ENCODE measurements at places on chromosomes 1 and 21.

DNA sequence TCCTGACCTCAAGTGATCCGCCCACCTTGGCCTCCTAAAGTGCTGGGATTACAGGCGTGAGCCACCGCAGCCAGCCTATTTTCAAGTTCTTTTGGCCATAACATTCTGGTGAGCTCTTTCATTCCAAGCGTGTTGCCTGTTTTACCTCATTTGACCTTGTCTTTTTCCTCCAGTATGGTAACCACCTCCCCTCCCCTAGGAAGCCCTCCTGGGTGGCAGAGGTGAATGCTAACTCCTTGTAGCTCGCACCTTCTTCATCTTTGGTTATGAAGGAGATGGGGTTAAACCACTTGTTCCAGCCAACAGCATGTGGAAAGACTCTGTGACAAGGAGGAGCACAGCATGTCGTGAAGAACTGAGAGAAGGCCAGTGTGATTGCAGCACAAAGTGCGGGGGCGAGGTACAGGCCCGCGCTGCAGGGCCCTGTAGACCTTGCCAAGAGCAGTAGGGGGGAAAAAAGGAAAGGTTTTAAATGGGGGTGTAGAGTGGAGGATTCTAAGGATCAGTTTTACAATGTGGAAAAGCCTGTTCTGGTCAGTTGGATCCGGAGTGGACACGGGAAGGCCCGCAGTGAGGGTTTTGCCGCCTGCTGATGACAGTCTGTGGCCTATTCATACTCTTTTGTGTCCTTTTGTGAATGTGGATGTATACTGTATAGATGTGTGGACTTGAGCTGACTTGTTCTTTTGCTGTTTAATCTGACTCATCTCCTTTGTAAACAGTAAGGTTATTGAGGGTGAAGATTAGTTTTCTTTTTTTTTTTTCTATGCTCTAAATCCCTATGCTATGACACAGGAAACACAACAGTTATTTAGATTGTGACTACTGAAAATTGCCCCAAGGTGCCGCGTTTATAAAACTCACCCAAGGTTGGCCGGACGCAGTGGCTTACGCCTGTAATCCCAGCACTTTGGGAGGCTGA, 7.5 kb upstream of the ZNF436 start:
- DNase-seq = no peak

GRCh38 chr1:30764396-30764795, 6.8 kb upstream of the LAPTM5 start:
- no peak for DNase-seq

GRCh38 chr1:62428351-62428750, 8.5 kb upstream of the USP1 start:
- DNase-seq = no peak

DNA sequence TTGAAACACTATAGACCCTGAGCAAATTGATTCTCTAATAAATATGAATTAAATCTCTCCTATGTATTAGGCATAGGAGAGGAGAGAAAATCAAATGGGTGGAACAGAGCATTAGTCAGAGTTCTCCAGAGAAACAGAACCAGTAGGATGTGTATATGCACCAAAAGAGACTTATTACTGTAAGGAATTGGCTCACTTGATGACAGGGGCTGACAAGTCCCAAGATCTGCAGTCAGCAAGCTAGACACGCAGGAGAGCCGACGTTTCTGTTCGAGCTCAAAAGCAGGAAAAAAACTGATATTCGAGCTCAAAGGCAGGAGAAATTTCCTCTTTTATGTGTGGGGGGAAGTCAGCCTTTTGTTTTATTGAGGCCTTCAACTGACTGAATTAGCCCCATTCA, 259.2 kb upstream of the KAZN start:
- DNase-seq = no peak

GRCh38 chr1:152806576-152806975, at the start of gene LCE1C:
TSS of gene LCE1C (minus strand) at chr1:152806651. CDS start at chr1:152805478, 1,173 bp downstream.
- no peak for DNase-seq

DNA sequence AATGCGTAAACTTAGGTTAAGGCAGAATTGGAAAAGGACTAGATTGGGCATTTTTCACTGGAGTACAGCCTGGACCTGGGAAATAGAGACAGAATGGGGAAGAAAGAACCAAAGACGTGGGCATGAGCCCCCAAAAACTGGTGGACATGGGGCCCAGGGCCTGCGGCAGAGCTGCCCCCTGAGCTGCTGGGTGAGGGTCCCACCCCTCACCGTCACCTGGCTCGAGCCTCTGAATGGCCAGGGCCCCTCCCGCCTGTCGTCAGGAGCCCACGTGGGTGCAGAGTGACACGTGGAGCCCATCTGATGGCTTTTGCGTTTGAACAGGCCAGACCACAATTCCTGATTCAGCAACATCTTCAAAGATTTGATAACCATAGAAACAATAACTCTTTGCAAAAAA, 360.9 kb upstream of the VAMP3 start:
- no peak for DNase-seq

DNA sequence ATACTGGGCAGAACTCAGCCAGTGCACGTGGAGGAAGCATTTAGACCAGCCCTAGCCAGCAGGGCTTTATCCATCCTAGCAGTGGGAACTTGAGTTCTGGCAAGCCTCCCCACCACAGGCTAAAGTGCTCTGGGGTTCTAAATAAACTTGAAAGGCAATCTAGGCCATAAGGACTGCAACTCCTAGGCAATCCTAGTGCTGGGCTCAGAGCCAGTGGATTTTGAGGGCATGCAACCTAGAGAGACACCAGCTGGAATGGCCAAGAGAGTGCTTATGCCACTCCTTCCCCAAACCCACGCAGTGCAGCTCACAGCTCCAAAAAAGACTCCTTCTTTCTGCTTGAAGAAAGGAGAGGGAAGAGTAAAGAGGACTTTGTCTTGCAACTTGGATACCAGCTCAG, 70.5 kb upstream of the APOBEC4 start:
- no peak for DNase-seq

- no peak for DNase-seq
Measured at GRCh38 chr1:55682198-55682597, 467.0 kb upstream of the USP24 start.

DNA sequence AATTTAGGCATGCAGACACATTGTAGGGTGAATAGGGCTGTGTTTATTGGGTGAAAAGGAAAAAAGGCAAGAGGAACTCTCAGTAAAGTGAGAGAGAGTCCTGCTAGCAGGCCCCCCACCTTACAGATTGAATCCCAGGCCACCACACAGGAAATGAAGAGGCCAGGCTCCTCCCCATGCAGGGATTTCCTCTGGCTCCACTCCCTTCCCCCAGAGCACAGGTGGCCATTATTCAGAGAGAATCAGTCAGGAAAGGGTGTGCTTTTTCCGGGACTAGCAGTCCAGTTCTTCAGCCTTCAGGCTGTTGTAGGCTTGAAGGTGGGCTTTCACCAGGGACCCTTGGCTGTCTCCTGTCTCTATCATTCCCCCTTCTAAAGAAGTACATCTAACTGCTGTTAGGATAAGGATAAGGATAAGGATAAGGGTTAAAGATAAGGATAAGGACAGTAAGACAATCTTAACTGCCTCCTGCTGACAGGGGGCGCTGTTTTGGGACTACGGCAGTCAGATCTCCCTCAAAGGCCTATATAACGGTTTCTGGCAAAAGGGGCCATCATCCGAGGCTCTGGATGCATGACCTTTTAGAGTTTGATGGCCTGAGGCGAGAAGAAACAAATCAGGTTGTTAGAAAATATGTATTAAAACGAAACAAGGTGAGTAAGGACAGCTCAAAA, 26.3 kb downstream of the ZNF648 start:
- no peak for DNase-seq

DNA sequence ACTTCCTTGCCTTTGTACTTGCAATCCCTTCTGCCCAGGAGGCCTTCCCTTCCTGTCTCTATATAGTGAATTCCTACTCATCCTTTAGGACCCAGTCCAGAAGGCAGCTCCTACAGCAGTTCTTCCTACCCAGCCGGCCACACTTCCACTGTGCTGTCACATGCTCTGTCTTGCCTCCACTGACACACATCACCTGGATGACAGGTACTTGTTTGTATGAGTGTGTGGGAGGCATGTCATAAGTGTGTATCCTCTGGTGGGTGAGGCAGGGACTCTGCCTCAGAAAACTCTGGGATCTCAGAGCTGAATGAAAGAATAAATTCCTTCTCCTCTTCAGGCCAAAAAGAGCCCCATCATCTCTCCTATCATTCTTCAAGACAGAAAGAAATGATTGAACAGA, 5.1 kb upstream of the OSCP1 start:
- no peak for DNase-seq

- peak; percentile 79 for DNase-seq
Measured at GRCh38 chr1:9689011-9689706, 37.6 kb downstream of the PIK3CD start.

DNA sequence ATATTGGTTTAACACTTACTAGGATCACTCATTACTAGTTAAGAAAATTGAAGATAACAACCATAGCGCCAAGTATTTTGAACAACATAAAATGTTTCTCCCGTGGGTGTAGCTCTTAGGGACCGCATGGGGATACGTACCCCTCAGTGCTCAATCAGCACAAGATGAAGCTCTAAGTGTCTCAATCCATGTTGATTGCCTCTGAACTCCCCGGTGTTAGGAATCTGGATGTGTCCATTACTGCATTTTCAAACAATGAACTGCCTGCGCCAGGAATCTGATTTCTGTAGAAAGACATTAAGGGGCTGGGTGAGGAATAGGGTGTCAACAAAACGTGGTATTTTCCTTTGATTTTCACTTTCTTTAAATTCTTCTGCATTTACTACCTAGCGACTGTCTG, 100.2 kb downstream of the LMO4 start:
- no peak for DNase-seq

GRCh38 chr1:161038523-161039153, at the start of gene TSTD1:
TSS of gene TSTD1 (minus strand) at chr1:161038964. CDS start at chr1:161038889, 75 bp downstream.
- DNase-seq = peak; percentile 72

DNA sequence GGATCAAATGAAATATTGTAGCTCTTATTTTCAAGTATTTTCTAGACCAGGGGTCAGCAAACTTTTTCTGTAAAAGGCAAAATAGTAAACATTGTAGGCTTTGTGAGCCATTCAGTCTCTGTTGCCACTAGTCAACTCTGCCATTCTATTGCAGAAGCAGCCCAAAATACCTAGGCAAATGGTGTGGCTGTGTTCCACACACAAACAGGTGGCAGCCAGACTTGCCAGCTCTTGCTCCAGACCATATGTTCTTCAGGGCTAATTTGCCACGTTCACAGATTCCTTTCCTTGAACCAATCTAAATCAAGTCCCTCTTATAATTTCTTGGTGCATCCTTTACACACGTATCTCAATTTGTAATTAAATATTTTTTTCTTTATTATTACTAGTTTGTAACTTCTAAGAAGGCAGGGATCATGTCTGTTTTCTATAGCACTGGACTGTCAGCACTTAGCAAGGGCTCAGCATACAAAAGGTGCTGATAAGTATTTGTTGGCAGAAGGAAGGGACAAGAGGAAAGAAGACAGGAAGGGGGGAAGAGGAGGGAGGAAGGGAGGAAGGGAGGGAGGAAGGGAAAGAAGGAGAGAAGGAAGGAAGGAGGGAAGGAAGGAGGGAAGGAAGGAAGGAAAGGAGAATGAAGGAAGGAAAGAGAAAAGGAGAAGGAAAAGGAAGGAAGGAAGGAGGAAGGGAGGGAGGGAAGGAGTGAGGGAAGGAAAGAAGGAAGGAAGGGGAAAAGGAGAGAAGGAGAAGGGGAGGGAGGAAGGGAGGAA, 106.5 kb upstream of the EDEM3 start:
- no peak for DNase-seq

GRCh38 chr21:28971171-28971570, 21.5 kb downstream of the LTN1 start:
- DNase-seq = no peak

DNA sequence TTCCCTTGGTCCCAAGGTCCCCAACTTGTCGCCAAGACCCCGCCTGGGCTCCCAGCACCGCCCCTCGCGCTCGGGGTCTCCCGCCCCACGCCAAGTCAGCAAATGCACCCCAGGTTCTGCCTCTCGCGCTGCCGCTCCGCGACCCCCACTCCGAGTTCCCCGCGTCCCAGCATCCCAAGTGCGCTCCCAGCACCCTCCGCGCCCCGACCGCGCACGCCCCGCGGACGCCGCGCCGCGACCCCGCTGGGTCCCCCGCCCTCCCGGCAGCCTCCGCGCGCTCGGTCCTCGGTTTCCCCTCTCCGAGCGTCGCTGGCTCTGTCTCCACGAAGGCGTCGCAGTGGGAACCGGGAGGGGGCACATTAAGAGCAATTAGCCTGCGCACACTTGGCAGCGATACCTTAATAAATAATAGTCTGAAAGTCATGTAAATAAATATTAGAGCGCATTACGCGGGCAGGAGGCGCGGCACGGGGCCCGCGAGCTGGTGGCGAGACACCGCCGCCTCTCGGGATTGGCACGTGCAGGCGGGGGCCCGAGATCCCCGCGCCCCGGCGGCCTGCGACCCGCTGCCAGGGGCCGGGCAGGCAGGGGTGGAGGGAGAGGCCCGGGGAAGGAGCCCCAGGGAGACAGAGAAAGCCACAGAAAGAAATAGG, 75.9 kb downstream of the VWA5B1 start:
- DNase-seq = no peak

DNA sequence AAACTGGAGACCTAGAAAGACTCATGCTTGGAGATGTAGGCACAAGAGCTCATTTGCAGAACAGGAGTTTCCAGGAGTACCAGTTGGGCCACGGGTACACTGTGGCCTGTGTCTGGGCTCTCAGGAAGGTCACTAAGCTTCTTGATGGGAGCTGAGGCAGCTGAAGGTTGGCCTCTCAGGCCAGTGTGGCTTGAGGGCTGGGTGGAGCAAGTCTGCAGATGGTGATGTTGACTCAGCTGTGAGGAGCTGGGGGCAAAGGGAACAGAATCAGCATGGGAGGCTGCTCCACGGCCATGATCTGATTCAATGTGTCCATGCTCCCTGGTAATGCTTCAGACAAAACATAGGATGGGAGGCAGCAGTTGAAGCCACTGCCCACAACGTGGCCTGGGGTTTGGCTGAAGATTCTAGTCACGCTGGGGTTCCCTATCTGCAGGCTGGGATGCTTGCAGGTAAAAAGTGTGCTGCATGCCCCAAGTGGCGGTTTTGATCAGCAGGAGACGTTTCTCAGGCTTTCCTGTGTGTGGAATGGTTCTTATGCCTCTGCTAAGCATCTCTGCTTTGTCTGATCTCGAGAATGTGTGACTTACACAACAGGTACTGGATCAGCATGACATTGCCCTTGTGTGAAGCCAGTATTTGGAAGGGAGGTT, 15.4 kb upstream of the TENT5C start:
- DNase-seq = no peak

DNA sequence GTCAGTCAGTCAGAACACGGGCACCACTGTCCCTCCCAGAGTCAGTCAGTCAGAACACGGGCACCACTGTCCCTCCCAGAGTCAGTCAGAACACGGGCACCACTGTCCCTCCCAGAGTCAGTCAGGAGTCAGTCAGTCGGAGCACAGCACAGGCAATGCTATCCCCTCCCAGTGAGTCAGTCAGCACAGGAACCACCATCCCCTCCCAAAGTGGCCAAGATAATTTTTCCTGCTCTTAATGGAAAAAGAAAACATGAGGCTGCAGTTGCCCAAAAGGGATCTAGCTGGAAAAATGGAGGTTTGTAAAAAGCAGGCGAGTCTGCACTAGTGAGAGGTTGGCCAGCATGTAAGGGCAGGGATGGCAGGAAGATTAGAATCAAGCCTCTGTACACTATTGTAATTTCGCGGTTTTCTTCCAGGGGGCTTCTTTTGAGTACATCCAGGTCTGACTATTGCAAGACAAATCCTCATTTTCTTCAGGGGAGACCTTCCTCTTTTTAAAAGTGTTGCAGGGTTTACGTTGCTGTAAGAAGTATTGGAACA, 213.8 kb downstream of the SIPA1L2 start:
- DNase-seq = no peak

Measured in activated CD4-positive, alpha-beta T cell treated with anti-CD3 and anti-CD28 coated beads for 24 hours (primary cell).